ENCODE measurements at places on chromosomes 1 and 21.

GRCh38 chr1:169466259-169467230, 19.2 kb downstream of the SLC19A2 start:
- no peak for DNase-seq

GRCh38 chr1:206900149-206900548, 2.9 kb downstream of the IL24 start:
- no peak for DNase-seq

DNA sequence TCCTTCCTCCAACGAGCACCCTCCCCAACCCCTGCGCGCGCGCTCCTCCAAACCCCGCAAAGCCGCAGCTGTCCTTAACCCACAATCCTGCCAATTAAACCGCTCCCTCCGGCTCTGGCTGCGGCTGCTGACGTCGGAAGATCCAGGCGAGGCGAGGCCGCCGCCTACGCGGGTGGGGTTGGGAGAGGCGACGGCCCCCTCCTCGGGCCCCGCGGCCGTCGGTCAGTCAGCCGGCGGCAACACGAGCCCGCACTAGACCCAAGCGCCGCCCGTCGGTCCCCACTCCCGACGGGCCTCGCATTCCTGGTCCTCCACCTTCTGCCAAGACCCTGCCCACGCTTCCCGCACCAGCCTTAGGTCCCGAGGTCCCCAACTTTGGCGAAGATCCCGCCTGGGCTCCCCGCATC, 75.4 kb downstream of the VWA5B1 start:
- DNase-seq, result no peak

GRCh38 chr1:204366759-204367158, 7.0 kb upstream of the PLEKHA6 start:
- DNase-seq, result no peak

DNA sequence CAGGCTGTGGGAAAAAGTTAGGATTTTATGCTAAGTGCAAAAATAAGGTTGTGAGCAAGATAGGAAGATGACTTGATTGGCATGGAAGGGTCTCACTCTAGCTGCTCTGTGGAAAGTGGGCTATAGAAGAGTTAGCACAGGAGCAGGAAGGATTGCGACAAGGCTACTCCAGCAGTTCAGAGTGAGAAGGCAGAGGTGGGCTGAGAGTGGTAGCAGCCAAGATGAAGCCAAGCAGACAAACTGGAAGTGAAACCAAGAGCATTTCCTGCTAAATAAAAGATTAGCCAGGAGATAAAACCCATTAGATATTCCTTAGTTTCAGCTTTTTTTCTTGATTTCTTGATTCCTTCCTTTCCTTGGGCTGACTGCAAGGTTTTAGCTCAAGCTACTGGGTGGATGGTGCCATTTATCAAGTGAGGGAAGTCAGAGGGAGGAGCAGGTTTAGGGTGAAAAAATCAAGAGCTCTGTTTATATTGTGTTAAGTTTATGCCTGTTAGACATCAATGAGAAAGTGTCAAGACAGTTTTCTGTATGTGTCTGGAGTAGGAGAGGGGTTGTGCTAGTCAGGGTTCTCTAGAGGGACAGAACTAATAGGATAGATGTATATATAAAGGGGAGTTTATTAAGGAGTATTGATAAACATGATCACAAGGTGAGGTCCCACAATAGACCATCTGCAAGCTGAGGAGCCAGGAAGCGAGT, 33.1 kb upstream of the ZNF644 start:
- no peak for DNase-seq

DNA sequence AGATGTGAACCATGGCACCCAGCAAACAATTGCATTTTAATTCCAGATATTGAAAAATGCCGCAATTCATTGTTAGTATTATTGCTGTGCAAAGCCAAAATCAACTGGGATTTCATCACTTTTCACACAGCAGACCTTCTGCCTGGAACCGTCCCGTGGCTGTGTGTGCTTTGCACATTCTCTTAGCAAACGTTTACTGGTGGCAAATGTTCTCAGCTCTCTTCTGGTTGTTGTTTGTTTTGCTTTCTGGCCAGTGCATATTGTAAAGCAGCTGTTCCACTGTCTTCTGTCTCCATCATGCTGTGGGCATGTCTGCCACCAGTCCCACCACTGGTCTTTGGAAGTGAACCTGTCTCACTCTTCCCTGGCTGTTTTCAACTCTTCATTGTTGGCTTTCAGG, 19.8 kb upstream of the TTLL10 start:
- no peak for DNase-seq

- peak; percentile 12 for DNase-seq
Observed at GRCh38 chr1:7379441-7379971, 391.6 kb upstream of the VAMP3 start.

DNA sequence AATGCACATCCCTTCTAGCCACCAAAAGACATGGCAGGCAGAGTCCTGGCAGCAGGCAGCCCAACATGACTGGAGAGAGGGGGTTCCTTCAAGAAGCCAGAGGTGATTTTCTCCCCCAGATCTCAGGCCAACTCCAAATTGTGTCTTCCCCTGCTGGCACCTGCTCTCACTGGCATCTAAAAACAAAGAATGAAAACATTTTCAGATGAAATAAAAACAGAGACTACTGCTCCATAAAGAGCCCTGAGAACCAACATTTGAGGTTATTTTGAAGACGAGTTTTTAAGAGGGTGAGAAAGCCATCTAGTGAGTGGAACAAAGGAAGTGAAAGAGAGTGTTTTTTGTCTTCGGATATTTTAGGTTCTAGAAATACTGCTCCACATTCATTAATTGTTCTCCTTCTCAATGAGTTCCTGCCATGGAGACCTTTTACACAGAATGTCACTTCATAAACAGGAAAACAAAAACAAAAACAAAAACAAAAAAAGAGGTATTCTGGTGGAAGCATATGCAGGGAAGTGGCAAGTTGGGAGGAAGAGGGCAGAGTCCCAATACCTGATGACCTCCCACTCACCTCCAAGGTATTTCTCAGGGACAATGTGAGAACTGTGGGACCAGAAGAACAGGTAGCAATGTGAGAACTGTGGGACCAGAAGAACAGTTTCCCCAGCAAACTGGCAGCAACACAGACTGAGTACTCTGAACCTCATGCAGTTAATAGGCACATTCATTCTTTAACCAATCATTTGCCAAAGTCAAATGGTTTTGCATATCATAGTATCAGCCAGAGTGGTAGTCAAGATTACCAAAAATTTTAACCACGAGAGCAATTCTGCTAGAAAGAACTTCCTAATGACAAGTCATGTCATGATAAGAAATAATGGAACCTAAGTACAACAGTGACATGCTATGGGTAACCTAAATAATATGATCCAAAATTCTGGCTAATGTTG, 50.0 kb downstream of the KIAA0319L start:
- DNase-seq, result no peak

GRCh38 chr1:184567637-184568036, 180.8 kb downstream of the C1orf21 start:
- DNase-seq, result peak; percentile 21

- no peak for DNase-seq
Observed at GRCh38 chr1:163561580-163562295, 240.0 kb downstream of the NUF2 start.

DNA sequence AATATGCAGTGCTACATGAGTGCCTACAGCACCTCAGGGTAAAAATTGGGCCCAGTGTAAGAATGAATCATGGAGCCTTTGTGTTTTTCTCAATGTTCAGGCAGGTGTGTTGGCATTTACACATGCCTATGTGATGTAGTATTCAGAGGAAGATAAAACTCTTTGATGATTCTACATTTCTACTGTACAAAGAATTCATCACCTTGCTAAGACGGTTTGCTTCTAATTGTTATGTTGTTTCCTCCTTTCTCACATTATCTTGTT, 867.3 kb downstream of the TTLL7 start:
- DNase-seq, result no peak

DNA sequence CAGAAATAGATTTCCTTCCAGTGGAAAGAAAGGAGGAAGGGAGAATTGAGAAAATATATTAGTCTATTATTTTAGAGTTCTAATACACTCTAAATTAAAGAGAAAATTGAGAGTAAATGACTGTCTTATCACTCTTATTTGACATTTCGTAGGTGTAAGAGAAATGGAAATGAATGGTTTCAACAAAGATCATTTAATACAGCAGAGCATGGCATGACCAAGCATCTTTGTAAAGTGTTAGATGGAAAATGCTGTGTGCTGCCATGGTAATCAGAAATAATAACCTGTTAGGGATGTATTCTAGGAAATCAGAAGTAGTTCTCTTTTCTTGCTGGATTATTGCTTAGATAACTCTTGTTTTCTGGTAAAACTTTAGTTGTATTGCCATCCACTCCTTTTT, 90.9 kb downstream of the GIPC2 start:
- no peak for DNase-seq

DNA sequence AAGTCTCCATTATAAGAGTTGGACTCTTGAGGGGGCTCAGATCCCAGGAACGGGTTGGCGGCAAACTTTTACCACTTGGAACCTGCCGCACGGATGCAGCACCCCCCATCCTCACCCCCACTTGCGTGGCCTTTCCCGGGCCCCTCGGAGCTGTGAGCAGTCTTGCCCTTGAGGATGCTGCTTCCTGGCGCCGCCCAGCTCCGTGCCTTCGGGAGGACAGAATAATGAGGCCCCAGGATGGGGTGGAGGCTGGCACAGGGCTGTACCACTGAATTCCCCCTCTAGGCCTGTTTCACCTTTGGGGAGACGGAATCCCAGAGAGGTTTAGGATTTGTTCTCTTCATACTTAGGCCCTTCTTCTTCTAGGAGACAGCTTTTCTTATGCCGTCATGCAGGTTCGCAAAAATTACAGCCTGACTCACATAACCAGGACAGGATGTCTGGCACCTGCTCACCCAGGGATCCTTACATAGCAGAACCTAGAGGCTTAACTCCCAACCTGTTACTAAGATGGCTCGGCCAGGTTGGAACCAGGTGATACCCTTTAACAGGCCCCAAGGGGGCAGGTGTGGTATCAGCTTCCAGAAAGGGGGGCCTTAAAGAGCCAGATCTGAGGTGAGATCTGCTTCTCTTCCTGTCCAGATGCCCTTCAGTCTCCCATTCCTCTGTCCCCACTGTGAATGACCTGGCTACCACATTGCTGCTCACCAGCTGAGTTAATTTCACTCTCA, 1.5 kb downstream of the TRNP1 start:
- no peak for DNase-seq

DNA sequence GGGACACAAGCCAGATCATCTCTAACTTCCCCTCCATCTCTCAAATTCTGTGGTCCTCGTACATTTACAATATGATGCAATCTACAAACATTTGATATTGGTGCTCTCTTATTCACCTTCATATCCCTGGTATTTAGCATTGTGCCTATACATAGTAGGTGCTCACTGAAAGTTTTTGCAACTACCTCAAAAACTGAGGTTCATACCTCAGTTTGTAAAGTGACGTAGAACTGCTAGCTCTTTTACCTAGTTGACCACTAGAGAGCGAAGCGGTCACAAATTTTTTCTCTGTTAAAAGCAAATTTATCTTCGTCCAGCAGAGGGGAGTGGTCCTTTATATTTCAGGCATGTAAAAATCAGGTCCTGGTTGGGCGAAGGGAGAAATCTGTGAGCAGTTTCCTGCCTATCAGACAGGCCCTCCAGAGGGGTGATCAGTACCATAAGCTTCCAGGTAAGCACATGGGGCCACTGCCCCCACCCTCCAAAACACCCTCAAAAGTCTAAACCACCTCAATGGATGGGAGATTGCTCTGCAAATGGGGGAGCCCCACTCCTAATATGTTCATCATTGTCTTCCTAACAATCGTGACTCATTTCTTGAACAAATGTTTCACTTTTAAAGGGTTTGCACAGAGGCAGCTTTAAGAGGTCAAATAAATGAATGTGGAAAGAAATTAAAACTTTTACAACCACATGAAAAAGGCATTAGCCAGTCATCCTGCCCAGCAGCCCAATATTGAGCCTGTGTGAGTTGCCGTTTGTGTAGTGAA, 10.6 kb upstream of the HLCS start:
- DNase-seq, result no peak

DNA sequence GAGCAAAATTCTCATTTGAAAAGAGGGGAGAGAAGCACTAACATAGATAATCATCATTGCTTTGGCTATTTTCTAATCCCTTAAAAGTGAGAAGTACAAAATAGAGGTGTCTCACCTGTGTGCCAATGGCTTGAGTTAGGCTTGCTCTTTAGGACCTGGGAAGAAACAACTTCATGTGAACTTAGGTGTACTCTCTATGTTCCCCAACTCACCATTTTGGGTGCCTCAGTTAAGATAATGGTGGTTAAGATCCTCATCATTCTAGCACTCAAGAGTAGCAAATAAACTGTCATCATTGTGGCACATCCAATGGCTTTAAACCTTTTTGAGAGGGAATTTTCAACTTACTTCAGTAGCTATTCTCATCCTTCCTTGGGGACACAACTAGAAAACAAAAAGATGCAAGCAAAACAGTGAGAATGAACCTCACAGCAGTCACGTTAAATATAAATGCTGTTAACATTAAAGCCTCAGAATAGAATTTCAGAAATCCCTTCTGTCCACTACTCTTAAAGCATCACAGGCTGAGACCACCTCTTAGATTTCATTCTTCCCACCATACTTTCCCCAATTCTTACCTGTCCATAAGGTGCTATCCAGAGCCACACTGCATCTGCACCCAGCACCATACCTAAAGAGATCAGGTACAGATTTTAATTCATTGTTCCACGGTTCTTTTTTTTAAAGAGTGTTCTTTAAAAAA, 1.2 kb downstream of the GAS5 start:
- no peak for DNase-seq

GRCh38 chr1:104797982-104798381, 1048.3 kb downstream of the AMY1C start:
- no peak for DNase-seq

DNA sequence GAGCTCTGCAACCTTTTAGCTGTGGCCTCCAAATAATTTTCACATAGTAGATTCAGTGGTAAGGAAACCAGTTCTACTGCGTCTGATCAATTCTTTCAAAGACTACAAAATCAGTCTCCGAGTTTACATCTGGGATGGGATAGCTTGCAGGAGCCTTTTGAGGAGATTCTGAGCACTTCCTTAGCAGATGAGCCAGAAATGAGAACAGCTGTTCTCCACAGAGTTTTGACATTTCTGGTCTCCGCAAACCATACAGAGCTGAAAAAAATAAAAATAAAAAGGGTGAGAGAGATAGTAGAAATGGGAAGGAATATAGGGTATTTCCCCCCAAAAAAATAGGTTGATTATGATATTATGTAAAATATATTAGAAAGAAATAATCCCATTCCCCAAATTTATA, 119.3 kb downstream of the LYPLAL1 start:
- no peak for DNase-seq
